ENCODE measurements at places on chromosomes 5 and 9. TPM values are rescaled to one million over a fixed set of nuclear protein-coding genes. Genes with fewer than 3 reads are reported as not detected.

GRCh38 chr9:126796758-126797157 lies 8.1 kb upstream of the ZBTB43 start:
- H3K4me3 ChIP-seq: no peak overlapping the region
- H3K27me3 ChIP-seq: no peaks in the 10 kb centered on the region
- H3K27ac ChIP-seq: no peak overlapping the region

- no peak overlapping the region for H3K27ac ChIP-seq
- DNase-seq: no peak
- H3K36me3 ChIP-seq: no peaks in the 10 kb centered on the region
- H3K4me1 ChIP-seq: peaks cover 12% of the 10 kb centered on the region
Observed at GRCh38 chr5:64688965-64689364, 1.3 kb upstream of the SHISAL2B start.

- peak overlapping the region; percentile 35 for H3K27ac ChIP-seq
- DNase-seq: no peak
- H3K36me3 ChIP-seq: no peaks in the 10 kb centered on the region
- H3K4me3 ChIP-seq: no peak overlapping the region
Observed at GRCh38 chr9:131728961-131729360, 10.9 kb downstream of the RAPGEF1 start.

- peak overlapping the region; percentile 89 for H3K27ac ChIP-seq
- H3K4me1 ChIP-seq: peaks cover 79% of the 10 kb centered on the region
- DNase-seq: no peak
- H3K4me3 ChIP-seq: no peak overlapping the region
Observed at GRCh38 chr9:133113949-133114885, 6.8 kb downstream of the RALGDS start.

DNA sequence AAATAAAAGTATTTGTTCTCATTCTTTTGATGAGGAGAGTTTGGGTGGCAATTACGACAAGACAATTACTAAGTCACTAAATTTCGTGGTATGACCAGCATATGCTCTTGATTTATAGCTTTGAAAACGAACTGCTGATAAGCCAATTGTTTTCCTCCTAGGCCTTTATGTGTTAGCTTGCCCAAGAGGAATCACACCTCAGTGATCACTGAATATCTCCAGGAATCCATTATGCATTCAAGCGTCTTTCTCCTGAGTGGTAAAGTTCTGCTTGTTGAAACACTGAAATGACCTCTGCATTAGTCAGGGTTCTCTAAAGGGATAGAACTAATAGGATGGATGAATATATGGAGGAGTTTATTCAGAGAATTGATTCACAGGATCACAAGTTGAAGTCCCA lies 677.7 kb upstream of the MEF2C start:
- H3K4me3 ChIP-seq: no peak overlapping the region
- H3K27ac ChIP-seq: no peak overlapping the region
- no peaks in the 10 kb centered on the region for H3K4me1 ChIP-seq

DNA sequence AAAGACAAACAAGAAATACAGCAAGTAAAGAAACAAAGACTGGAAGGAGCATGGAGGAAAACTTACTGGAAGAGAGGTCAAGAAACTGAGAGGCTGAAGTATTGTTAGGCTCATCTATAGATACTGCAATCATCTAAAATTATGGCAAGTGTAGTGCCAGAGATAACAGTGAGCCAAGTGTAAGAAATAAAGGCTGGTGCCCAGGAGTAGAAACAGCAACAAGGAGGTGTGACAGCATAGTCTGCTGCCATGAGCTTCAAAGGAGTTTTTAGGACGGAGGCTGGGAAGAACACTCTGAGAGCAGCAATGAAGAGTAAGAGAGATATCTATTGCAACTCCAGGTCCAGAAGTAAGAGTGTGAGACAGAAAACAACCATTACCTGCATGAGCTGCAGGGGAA lies 60.5 kb downstream of the MEGF9 start:
- no peak overlapping the region for H3K4me3 ChIP-seq
- H3K27ac ChIP-seq: no peak overlapping the region
- no peaks in the 10 kb centered on the region for H3K36me3 ChIP-seq
- DNase-seq: no peak
- peaks cover 4% of the 10 kb centered on the region for H3K4me1 ChIP-seq
- H3K27me3 ChIP-seq: no peaks in the 10 kb centered on the region

DNA sequence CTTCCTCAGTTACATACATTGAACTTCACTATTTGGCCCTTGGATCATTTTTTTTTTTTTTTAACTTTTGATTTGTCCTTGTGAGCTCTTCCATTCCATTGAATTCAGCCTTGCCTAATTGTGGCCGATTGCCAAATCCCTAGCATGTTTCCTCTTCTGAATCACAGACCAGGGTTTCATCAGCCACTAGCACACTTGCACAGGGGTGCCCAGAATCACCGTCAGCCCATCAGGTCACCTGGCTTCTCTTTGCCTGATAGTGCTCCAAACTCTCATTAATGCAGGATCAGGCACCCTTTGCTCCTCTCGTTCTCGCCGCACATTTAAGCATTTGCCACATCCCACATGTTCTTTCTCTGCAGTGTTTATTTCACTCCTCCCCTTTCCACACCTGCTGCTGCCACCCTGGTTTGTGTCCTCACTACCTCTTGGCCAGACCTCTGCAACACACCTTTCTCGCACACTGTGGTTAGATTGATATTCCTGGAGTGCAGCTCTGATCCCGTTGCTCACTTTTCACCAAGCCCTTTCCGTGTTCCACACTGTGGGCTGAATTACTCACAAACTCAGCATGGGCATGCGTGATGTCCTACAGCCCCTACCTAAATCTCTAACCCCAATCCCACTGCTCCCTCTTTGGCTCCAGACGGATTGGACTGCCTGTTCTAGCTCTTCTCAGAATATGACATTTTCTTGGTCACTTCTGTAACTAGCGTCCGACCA lies 9.8 kb downstream of the PIK3R1 start:
- H3K4me1 ChIP-seq: peaks cover 76% of the 10 kb centered on the region
- H3K27ac ChIP-seq: peak overlapping the region; percentile 58
- H3K36me3 ChIP-seq: peaks cover 19% of the 10 kb centered on the region
- H3K4me3 ChIP-seq: no peak overlapping the region
- peak; percentile 89 for DNase-seq

DNA sequence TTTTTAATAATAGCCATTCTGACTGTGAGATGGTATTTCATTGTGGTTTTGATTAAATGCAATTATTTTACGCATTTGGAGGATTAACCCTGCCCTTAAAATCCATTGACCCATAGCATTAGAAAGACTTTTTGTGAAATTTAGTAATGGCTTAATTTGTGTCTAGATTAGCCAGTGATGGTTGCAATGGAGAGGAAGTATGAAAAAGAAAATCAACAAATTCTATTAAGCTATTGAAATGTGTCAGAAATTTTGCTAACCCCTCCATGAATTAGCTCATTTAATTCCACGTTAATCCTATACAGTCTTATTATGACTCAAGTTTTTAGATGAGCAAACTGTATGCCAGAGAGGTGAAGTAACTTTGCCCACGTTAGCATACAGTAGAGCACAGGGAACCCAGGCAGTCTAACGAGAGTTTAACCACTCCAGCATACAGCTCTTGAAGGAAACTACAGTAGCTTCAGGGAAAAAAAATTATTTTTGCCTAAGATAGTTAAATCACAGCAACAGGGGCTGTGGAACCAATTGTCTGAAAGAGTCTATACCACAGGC lies 158.2 kb upstream of the PPP2R2B start:
- H3K36me3 ChIP-seq: no peaks in the 10 kb centered on the region
- no peaks in the 10 kb centered on the region for H3K4me1 ChIP-seq
- H3K27me3 ChIP-seq: no peaks in the 10 kb centered on the region
- no peak for DNase-seq
- no peak overlapping the region for H3K27ac ChIP-seq

- H3K27me3 ChIP-seq: no peaks in the 10 kb centered on the region
- H3K27ac ChIP-seq: no peak overlapping the region
- no peak for DNase-seq
- no peaks in the 10 kb centered on the region for H3K4me1 ChIP-seq
- H3K36me3 ChIP-seq: no peaks in the 10 kb centered on the region
- H3K4me3 ChIP-seq: no peak overlapping the region
Observed at GRCh38 chr5:144125163-144125726, 45.2 kb downstream of the YIPF5 start.

- DNase-seq: no peak
- H3K4me1 ChIP-seq: peaks cover 4% of the 10 kb centered on the region
- H3K4me3 ChIP-seq: no peak overlapping the region
- no peak overlapping the region for H3K27ac ChIP-seq
Observed at GRCh38 chr5:126368239-126368812, 54.9 kb upstream of the GRAMD2B start.

GRCh38 chr9:37408933-37409710 lies 13.4 kb upstream of the GRHPR start:
- H3K4me3 ChIP-seq: no peak overlapping the region
- H3K36me3 ChIP-seq: no peaks in the 10 kb centered on the region
- no peaks in the 10 kb centered on the region for H3K4me1 ChIP-seq
- no peaks in the 10 kb centered on the region for H3K27me3 ChIP-seq
- no peak overlapping the region for H3K27ac ChIP-seq

Gene HSPB3
- total RNA-seq: 442 TPM

Gene CCL27
- not detected for total RNA-seq

Gene ZNF883
- total RNA-seq: 3.8 TPM

Gene ACOT12
- not detected for total RNA-seq
